ENCODE measurements at places on chromosomes 7 and 10. TPM values are rescaled to one million over a fixed set of nuclear protein-coding genes. Genes with fewer than 3 reads are reported as not detected.

GRCh38 chr10:43778571-43778970 lies 129.9 kb upstream of the ZNF32 start:
- DNase-seq, result no peak

DNA sequence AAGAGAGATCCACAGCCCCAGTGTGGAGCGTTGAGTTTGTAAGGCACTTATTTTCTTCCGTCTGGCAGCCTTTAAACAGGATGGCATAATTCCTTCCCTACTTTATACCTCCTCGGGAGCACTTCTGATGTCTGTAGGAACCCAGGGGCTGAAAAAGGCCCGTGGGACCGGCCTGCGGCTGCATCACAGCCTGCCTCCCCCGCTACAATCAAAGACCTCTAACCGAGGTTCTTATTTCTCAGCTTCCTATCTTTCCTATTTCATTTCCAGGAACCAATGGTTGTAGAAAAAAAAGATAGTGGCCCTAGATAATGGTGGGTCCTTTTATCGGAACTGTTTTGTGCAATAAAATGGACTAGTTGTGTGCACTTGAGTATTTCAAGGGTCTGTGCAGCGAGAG lies 4.1 kb upstream of the CTBP2 start:
- DNase-seq, result no peak

DNA sequence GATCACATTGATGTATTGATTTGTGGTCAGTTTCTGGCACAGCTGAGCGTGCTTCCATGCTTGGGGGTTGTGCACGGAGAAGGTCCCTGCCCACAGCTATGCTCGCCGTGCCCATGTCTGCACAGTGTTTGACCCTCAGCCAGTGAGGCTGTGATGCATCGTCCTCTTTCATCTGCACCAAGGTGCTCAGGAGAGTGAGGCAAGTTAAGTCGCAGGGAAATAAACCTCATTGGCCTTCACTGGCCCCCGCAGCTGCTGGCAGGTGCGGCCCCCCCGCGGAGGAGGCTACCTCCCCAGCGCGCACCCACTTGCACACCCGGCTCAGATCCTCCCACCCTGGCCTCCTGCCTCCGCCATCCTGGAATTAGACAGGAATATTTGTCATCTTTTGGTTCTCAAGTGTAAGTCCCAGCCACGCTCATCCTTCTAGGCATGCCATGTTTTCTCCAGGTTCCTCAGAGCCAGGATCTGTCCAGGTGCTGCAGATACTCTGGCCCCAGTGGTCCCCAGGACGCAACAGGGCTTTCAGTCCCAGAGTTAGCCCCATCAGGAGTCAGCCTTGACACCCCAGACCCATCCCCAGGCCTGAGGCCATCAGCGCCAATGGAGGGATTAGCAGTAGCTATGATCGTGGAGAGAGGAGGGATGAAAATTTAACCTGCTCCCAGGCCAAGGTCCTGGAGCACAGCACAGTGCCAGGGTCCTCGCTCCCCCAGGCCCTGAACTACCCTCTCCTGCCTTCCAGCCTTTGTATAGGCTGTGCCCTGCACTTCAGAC lies 93.7 kb downstream of the OAT start:
- DNase-seq, result no peak

- DNase-seq, result no peak
These were observed 5.6 kb downstream of the GPR15LG start for GRCh38 chr10:84179059-84179710.

DNA sequence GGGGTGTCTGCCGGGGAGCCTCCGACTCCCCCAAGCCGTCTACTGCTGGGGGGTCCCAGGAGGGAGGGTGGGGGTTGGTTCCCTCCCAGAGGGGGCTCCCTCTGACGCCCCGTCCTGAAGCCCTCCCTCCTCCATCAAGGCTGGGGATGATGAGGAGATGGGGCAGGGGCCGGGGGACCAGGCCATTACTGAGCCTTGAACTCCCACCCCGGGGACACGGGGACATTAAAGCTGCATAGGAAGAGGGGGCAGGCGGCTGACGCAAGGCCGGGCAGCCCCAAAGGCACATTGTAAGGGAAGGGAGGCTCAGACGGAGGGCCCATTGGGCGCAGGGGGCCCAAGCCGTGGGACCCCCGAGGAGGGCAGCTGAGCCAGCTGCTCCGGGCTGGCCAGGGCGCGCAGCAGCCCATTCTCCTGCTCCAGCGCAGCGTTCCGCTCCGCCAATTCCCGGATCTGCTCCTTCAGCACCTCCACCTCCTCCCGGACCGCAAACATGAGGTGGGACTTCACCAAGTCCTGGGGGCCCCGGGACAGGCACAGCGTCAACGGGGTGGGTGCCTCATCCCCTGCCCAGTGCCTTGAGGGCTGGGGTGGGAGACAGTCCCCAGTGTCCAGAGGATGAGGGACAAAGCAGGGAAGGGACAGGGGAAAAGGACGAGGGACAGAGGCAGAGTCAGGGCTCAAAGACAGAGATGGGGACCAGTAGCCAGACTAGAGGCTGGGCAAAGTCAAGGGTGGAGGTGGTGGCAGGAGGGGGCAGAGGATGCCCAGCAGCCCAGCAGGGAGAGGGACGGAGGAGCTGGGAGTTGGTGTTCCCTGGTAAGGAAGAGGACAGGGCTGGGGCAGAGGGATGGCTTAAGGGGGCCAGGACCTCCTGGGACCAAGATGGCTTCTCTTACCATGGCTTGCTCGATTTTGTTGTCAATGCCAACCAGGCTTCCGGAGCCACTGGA lies 2.9 kb upstream of the SPACDR start:
- DNase-seq, result no peak

- DNase-seq, result no peak
These were observed 293.4 kb downstream of the PLXDC2 start for GRCh38 chr10:20109613-20110012.

GRCh38 chr10:88165849-88166271 lies 302.4 kb downstream of the PTEN start:
- DNase-seq, result no peak

GRCh38 chr10:98300526-98301229 lies 32.7 kb upstream of the LOXL4 start:
- no peak for DNase-seq

BCL7B gene
- 88.7 TPM for polyA plus RNA-seq

SLC39A12 gene
- polyA plus RNA-seq, result not detected
